ENCODE measurements at places on chromosomes 12 and 14.

- no peak for DNase-seq
Measured at GRCh38 chr12:11183011-11183410, 3.7 kb downstream of the TAS2R42 start.

DNA sequence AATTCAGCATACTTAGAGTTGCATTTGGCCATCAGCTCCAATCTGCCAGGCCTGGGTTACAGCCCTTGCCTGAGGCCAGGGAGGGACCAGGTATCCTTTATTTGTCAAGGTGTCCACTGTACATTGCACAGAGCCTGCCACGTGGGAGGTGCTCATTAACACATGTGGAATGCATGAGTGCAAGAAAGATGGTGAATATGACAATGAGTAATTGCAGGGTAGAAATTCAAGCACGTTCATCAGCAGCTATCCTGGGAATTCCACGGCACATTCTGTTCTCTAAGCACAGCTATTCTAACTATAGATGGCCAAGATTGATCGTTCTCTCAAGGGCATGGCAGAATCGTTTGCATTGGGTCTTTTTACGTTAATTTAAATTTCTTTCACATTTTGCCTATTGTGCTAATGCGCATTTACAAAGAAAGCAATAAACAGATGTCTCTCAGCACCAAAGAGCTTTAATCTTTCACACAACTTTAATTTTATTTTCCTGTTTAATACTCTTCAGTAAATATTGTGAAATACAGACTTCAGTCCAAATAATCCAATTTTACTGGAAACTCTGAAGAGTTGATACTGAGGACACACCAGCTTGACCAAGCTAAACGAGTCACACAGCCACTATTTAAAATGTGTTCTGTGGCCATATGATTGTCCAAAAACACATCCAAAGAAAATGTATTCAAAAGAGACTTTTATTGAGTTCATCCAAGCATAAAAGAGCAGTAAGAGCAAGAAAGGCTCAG, 1025.7 kb upstream of the TMEM132C start:
- DNase-seq, result no peak

DNA sequence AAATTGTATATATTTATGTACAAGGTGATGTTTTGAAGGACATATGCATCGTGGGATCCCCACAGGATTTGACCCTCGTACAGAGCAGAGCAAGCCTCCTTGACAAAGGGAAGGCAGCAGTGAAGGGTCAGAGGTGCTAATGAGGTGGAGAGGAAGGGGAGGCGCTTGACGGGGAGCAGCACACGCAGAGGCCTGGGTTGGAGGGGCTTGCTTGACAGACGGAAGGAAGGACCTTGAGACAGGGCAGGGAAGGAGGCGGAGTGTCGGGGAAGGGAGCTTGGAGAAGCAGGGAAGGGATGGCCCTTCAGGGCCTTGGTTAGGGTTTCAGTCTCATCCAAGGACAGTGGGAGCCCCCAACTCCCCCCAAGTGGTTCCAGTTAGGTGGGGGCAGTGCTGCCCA, 52.6 kb downstream of the ZNF664 start:
- no peak for DNase-seq

GRCh38 chr12:99386907-99387306, 260.6 kb upstream of the GARIN6 start:
- DNase-seq, result no peak

- no peak for DNase-seq
Measured at GRCh38 chr12:124487066-124487833, 80.2 kb downstream of the NCOR2 start.

DNA sequence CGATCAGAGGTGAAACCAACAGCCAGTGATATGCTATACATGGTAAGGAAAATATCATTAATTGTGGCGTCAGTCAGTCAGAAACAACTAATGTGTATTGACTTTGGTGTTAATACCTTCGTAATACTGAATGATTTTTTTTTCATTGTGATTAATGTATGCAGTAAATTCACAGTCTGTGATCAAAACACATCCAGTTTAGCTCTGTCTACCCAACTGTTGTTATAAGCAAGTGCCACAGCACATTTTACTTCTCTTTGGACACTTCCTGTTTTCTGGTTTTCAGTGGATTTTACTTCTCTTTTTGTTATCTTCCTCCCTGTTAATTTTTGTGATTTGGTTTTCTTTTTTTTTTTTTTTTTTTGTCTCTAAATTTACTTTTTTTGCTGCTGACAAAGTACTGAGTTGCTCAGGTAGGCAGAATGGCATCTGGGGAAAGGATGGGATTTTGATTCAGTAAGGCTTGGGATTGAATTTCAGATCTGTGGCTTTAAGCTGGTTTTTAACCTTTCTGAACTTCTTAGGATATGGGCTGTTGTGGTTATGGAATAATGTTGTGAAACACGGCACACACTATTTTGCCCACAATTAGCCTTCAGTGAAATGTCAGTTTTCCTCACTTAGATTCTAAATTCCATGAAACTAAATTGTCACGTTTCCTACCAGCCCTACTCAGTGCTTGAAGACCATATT, 604 bp downstream of the GLIPR1 start:
- no peak for DNase-seq

DNA sequence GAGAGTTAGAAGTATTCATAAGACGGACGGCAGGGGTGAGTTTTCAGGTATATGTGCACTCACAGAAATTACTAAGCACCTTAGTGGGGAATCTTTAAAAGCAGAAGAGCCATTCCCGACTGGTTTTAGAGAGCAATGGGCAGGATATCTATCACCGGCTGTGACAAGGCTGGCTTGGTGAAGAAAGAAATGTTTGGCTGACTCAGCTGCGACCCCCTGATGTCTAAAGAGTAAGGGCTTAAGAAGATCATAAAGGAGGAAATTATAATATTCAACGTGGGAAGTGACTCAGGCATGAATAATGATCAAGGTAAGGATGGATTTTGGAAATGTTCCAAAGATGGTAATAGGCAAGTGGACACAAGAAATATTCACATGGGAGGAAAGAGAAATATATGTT, 407.6 kb downstream of the TMEM132D start:
- no peak for DNase-seq

DNA sequence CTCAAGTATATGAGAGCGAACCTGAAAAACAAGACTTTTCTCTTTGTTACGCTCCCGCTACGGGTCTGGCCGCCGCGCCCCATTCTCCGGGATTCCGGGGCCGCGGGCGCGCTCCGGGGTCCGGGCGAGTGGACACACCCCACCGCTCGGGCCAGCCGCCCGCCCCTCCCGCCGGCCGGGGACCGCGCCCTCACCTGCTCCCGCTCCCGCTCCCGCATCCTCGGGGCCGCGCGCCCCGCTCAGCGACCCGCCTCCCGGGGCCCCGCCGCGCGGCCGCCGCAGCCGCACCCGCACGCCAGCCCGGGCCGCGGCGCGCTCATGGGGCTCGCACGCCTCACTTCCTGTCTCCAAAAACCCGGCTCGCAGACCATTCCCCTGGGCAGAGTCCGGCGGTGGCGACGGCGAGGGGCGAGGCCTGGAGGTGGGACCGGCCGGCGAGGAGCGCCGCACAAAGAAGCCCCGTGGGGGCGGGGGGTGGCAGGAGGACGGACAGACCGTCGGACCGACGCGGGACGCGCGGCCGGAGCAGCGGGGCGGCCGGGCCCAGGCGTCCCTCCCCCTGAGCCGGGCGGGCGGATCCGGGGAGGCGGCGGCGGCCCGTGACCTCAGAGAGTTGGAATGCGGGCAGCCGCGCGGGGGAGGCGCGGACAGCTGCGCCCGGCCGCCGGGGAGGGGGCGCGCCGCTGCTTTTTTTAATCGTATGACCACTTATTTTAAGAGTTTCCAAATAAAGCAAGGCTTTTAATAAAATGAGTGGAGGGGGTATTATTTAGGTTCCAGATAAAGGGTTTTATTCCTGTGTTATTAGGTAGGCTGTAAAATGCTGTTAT, at the start of gene PTPN21:
TSS of gene PTPN21 (minus strand) at position 551 of the 830 bp plus-strand sequence. CDS start 4,590 bp downstream, outside the sequence.
- no peak for DNase-seq

- no peak for DNase-seq
Measured at GRCh38 chr14:75515629-75515996, 6.7 kb upstream of the BATF start.

- DNase-seq, result no peak
Measured at GRCh38 chr12:56104815-56105608, 653 bp downstream of the PA2G4 start.

DNA sequence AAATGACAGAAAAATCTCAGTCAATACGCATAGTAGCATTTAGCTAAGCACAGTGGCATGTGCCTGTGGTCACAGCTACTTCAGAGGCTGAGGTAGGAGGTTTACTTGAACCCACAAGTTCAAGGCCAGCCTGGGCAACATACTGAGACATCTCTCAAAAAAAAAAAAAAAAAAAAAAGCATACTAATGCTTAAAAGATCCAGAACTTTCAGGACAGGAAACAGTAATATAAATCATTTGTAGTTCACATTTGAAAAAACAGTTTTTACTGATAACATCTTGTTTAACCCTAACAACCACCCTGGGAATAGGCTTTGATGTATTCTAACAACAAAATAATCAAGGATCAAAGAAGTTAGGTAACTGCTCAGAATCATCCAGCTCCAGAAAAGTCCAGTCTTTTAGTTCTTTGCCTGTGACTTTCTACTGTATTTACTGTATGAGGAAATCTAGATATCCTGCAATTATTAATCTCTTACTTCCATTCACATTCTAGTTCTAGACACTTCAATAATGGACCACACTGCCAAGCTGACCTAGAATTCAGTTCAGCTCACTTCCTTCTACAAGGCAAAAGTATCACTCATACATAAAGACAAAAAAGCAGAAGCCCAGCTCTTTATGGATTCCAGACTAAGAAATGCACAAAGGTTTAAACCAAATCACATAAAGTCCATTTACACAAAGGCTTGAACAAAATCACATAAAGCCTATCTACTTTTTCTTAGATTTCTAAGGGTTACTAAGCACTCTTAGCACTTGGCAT, 28.5 kb downstream of the PAWR start:
- no peak for DNase-seq

GRCh38 chr14:102323102-102323501, 3.6 kb downstream of the ZNF839 start:
- no peak for DNase-seq

- no peak for DNase-seq
Measured at GRCh38 chr12:59079472-59079871, 159.2 kb upstream of the LRIG3 start.

- no peak for DNase-seq
Measured at GRCh38 chr14:62866376-62866775, 178.9 kb downstream of the KCNH5 start.

- DNase-seq, result no peak
Measured at GRCh38 chr14:91872011-91872501, 4.7 kb upstream of the TC2N start.

DNA sequence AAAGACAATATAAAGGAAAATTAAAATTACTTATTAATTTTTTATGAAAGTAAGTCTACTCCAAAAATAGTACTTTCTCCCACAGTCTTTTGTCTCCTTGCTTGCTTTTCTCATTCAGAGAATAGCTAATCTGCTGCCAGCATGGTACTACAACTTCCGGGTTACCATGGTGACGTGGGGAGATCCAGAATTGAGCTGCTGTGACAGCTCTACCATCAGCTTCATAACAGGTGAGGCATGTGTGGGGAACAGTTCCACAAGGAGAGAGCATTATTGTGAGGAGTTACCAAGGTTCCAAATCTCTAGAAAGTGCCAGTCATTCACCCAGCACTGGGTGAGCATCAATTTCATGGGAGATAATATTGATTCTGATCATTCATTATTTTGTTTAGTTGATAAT, 197.8 kb downstream of the PTPRO start:
- DNase-seq, result no peak

DNA sequence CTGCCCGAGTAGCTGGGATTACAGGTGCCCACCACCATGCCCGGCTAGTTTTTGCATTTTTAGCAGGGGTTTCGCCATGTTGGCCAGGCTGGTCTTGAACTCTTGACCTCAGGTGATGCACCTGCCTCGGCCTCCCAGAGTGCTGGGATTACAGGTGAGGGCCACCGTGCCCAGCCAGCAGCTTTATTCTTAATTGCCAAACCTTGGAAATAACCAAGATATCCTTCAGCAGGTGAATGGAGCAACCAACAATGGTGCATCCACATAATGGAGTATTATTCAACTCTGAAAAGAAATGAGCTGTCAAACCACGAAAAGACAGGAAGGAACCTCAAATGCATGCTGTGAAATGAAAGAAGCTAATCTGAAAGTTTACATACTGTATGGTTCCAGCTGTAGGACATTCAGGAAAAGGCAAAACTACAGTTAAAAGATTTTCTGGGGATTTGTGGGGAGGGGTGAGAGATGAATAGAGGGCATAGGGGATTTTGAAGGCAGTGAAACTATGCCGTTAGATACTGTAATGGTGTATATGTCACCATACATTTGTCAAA, 118.8 kb upstream of the CCND2 start:
- DNase-seq, result no peak

DNA sequence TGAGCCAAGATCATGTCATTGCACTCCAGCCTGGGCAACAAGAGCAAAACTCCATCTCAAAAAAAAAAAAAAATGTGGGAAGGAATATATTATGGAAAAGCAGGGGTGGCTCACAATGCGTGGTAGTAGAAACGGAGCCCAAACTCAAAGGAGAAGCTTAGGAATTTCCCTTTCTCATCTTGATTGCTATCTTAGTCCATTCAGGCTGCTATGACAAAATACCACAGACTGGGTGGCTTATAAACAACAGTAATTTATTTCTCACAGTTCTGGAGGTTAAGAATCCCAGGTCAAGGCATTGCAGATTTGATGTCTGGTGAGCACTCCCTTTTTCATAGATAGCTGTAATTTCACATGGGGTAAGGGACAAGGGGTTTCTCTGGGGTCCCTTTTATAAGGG, 153.8 kb upstream of the KRR1 start:
- no peak for DNase-seq

DNA sequence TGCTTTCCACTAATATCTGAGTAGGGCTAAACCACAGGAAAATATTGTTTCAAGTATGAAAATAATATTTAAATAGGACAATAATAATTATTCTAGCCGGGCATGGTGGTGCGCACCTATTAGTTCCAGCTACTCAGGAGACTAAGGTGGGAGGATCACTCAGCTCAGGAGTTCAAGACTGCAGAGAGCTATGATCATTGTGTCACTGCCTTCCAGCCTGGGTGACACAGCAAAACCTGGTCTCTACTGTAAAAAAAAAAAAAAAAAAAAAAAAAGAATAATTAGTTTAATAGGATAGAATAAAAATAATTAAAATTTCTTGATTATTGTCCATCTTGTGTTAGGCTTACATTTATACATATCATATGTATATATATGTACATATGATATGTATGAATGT, 38.5 kb upstream of the BAZ1A start:
- no peak for DNase-seq

GRCh38 chr12:107304588-107305532, 211.5 kb upstream of the CRY1 start:
- DNase-seq, result no peak

GRCh38 chr12:1500095-1500801, 94.1 kb downstream of the FBXL14 start:
- DNase-seq, result no peak

DNA sequence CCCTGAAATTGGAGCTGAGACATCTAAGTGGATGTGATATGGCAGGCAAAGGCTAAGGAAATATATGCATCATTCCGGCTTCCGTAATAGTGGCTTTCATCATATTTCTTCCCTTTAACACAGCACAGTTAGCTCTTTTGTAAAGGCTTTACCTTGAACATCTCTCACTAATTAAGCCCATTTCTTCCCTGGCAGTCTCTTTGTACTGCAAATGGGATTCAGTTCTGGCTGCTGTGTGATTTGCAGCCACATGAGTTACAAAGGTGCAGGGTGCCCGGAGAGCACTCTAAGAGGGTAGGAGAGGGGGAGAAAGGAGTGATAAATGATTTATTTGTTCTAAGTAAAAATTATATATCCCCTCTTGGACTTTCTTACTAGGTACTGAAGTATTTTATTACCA, 232.1 kb upstream of the CCDC196 start:
- no peak for DNase-seq

Measured in effector memory CD8-positive, alpha-beta T cell (primary cell).